T-helper 17 cell (primary cell): ENCODE measurements at places on chromosomes 5 and 9. TPM values are rescaled to one million over a fixed set of nuclear protein-coding genes. Genes with fewer than 3 reads are reported as not detected.

The PCDHGA9 gene
- total RNA-seq = not detected

DNA sequence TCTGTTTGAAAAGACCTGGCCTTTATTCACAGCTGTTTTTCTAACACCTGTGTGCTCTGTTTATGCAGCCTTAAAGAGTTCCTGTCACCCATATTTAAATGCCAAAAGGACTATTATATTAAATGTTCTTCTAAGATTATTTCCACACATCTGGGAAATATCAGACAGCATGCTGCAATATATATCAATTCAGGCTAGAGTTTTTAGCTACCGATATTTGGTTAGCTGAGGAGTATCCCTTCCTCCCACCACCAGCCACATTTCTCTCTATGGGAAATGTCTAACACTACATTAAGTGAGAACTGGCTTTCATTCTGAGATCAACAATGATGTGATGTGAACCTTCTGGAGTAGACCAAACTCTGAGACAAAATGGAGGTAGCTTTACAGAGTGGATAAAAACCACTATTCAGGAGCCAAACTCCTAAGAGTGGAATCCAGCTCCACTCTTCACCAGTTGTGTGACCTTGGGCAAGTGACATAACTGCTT is 509.2 kb downstream of the ZNF608 start:
- no peak for DNase-seq

- DNase-seq = no peak
These were observed 125.5 kb downstream of the GABRB2 start for GRCh38 chr5:161421067-161421466.

- DNase-seq = no peak
These were observed 2.3 kb upstream of the IRX2 start for GRCh38 chr5:2753452-2754420.

- no peak for DNase-seq
These were observed 95.6 kb downstream of the DENND1A start for GRCh38 chr9:123834218-123834888.

The MRRF gene
- total RNA-seq = 25.4 TPM

GRCh38 chr9:76887003-76887821 is 18.7 kb downstream of the PRUNE2 start:
- no peak for DNase-seq

DNA sequence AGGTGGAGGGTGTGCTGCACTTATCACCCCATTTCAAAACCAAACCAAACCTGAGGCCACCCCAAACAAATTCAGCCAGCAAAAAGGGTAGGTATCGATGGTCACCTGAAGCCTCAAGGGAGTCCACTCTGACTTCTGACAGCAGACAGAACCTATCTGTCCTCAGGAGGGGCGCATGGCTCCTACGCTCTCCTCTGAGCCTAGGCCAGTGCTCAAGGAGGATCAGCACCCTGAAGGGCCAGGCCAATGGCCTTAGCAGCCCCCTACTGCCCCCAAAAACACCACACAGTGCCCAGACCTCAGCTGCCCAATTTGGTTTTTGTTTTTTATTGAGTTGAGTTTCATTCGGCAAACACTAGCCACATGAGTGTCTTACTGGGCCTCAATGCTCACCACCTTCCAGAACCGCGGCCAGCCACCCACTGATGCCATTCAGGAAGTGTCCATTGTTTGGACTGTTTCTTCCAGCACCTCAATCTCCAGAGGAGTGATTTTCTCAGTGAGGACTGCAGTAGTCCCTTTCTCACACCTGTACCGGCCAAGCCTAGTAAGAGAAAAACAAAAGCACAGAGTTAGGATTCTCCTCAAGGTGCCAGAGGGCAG is 62.0 kb downstream of the PSMB7 start:
- no peak for DNase-seq

The LCN15 gene
- not detected for total RNA-seq

The LRRC19 gene
- not detected for total RNA-seq

GRCh38 chr9:111566234-111566633 is 33.2 kb downstream of the PTGR1 start:
- DNase-seq = no peak

The RNF183 gene
- total RNA-seq = not detected

The PCDHA11 gene
- not detected for total RNA-seq

The DMRT3 gene
- total RNA-seq = not detected

The ANKRD34B gene
- not detected for total RNA-seq

GRCh38 chr5:153618307-153618706 is 127.8 kb downstream of the GRIA1 start:
- DNase-seq = no peak

The TAF11L10 gene
- total RNA-seq = not detected

DNA sequence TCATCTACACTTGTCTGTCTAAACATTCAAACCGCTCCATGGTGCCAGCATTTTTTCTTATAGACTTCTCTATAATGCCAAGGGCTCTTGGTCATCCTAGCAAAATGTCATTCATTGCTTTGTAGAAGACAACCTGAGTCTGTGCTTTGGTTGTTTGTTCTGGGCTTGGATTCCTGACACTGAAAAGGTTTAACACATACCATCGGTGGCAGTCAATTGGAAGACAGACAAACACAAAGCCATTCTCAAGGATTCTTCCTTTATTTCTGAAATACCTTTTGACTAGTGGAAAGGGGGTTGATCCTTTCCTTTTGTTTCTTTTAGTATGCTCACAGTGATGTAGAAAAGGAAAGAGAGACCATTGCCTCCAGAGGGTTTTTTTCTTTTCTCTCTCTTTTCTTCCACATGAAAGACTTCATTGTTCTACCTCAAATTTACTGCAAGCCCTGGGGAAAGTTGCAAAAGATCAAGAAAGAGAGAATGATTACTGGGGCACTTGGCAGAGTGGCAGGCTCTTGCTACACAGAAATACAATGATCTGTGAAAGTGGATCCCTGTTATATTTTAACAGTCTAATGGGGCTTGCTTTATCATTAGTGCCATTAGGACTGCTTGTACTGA is 66.4 kb upstream of the TMC1 start:
- no peak for DNase-seq

- DNase-seq = no peak
These were observed 103.2 kb upstream of the HCN1 start for GRCh38 chr5:45799388-45799787.

DNA sequence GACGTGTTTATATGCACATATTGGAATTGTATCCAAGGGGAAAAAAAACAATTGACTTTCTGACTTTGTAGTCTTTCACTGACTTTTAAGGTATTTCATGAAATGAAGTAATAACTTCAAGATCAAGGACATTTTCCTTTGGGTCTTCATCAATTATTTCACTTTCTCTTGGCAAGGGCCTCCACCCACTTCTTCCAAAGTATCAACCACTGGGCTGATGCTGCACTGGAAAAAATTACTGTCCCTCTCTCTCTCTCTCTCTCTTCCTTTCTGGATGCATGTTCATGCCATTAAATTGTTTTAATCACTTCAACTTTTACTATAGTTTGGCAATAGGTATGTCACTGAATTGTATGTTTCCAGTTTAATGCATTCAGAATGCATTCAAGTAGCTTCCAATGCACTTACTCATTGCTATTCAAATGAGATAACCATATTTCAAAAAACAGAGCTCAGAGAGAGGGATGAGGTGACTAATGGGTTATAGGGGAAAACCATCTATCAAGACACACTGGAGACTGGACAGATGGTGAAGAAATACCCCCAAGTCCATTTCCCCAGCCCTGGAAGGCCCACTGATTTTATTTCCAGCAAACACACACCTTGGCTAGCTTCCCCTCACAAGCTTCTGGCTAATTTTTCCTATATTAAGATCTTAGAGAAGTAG is 585.3 kb downstream of the EBF1 start:
- DNase-seq = no peak

DNA sequence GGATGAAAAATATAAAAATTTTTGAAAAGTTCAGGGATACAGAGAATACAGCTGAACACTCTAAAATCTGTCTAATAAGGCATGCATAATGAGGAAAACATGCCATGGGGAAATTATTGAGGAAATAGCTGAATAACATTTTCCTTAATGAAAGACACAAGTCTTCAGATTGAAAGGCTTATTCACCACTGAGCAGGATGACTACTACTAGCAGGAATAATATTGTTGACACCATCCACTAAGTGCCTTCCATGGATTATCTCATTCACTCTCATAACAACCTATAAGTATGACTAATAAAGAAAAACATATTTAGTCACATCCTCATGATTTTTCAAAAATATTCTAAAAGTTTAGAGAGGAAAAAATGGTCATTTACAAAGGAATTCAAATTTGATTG is 96.7 kb upstream of the FER start:
- no peak for DNase-seq

The KDM3B gene
- 74.5 TPM for total RNA-seq

The LECT2 gene
- not detected for total RNA-seq

- no peak for DNase-seq
These were observed 1.2 kb upstream of the NELFB start for GRCh38 chr9:137253717-137254623.

GRCh38 chr9:98880311-98881015 is 63.2 kb upstream of the COL15A1 start:
- no peak for DNase-seq

The IFNA13 gene
- not detected for total RNA-seq

The DEPDC1B gene
- total RNA-seq = 1.4 TPM

DNA sequence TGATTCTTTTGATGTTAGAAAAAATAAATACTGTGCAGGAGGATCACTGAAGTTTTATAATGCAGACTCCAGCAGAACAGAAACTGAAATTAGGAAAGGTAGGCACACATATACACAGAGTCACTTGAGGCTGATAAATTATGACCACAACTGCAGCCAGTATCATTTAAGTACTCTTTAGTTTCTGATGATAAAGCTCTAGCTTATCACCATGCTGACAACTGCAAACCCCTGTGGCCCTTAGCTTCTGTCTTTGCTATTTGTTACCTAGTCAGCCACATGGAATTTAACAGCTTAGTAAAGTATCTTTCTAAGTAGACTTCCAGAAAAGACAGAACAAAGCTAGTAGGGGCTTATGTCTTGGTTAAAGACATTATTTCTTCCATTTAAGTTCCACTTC is 734.8 kb upstream of the CDH6 start:
- no peak for DNase-seq

DNA sequence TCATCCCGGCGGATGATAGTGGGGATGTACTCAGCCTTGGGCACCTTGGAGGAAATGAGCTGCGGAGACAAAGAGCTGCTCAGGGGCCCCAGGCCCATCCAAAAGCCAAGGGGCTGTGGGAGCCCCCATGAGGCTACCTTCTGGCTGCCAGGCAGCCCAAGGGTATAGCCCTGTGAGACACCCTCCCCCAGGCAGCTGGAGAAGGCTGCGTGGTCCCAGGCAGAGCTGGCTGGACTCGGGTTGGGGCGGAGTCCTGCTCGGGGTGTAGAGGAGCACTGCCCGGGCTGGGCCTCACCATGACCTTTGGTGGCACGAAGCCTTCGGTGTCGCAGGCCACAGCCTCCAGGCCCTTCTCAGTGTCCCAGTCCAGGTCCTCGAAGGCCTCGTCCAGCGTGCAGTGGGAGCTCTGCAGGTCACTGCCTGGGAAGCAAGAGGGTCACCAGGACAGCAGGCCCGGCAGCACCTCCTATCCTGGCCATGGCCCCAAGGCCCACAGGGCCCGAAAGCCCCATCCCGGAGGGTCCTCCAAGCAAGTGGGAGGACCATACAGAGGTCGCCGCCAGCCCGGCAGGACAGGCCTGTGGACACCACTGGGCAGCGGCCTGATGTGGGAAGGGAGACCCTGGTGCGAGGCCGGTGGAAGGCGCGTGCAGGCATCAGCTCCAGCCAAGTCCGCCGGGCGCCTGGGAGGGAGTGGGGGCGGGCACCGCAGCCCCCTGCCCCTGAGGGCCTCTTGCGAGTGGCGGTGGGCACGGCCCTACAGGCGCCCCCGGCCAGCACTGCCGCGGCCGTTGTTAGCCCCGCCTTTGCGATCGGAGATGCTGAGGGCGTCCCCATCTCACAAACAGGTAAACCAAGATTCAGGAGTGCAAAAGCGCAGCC is 6.1 kb downstream of the NSMF start:
- no peak for DNase-seq

The HCN1 gene
- not detected for total RNA-seq

DNA sequence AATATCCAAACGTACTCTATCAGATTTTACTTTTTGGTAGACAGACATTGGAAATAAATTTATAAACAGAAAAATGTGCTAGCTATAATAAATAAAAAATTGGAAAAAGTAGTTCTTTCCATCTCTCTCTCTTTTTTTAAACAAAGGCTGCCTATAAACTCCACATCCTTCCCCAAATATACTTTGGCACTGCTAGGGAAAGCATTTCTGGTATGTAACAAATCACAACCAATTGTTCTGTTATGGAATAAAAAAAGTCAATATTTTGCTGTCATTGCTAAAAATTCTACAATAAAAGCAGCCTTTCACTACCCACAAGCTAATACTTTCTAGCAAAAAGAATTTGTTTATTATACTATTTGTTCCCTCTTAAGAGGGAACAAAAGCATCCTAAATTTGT is 169.2 kb upstream of the TARS1 start:
- DNase-seq = no peak

The TPPP gene
- 35.4 TPM for total RNA-seq

DNA sequence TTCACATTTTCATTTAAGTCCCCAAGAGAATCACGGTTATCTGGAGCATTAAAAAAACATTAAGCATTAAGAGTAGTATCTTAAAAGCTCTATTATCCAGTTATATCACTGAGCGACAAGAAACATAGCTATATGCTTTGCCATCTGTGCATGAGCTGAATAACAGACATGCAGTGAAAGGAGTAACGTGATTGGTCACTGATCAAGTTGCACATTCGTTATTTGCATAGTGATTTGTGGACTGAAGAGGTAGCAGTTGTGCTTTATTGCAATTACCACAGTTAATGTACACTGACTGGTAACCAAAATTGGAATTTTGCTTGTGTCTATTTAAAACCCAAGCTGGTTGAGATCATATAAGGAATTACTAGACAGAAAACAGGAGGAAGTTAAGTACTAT is 107.4 kb downstream of the MCTP1 start:
- DNase-seq = no peak

The RALGPS1 gene
- 9.3 TPM for total RNA-seq

DNA sequence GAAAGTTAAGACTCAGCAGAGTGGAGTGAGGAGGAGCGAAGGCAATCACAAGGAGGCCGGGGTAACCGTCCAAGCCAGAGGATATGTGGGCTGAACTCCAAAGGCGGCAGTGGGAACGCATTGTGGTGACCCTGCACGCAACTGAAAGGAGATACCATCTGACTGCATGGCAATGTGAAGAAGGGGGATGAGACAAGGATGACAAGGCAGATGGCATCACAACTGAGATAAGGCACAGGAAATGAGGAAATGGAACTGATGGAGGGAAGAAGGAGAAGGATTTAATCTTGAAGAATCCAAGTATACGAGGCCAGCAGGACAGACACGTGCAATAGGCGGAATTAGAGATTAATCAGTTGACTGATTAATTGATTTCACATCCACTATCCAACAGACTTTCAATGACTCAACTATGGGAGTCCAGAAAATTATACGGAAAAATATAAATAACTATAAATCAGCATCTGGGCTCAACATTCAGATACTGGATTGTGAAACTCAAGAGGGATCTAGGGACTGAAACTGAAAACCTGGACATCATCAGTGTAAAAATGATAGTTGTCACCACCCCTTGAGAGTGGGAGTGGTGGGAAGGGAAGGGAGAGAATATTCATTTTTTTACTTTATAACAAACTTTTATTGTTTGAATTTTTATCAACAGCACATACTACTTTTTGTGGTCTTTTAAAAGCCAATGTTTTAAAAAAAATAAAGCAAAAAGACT is 86.1 kb downstream of the ARL15 start:
- no peak for DNase-seq

The GFI1B gene
- 1.1 TPM for total RNA-seq

The SPEF2 gene
- 4.5 TPM for total RNA-seq

GRCh38 chr9:110133608-110134210 is 74.2 kb downstream of the C9orf152 start:
- DNase-seq = no peak

- DNase-seq = no peak
These were observed 110.4 kb downstream of the TLE4 start for GRCh38 chr9:79682076-79682736.
